Smooth muscle cell of the pulmonary artery (primary cell): ENCODE measurements at places on chromosomes 11 and 22. TPM values are rescaled to one million over a fixed set of nuclear protein-coding genes. Genes with fewer than 3 reads are reported as not detected.

Gene OR56A1
- total RNA-seq: not detected in 2 replicates

Gene MS4A15
- total RNA-seq: not detected in 2 replicates

Gene HYOU1
- 152 and 198 TPM in 2 replicates for total RNA-seq

Gene SCN3B
- total RNA-seq: 0.03 and 0.07 TPM in 2 replicates

Gene PDGFD
- total RNA-seq: 3.2 and 3.9 TPM in 2 replicates

Gene THYN1
- total RNA-seq: 45.5 and 46.9 TPM in 2 replicates

Gene P2RX6
- total RNA-seq: 10.2 and 20.8 TPM in 2 replicates

Gene LRRC74B
- total RNA-seq: 0.07 TPM in 1 of 2 replicates, not detected in the other

Gene ST14
- total RNA-seq: 0.07 TPM in 1 of 2 replicates, not detected in the other

Gene PRRG4
- under 0.01 and 0.89 TPM in 2 replicates for total RNA-seq

Gene OTOG
- total RNA-seq: not detected in 2 replicates

Gene HPX
- total RNA-seq: 0.78 and 0.92 TPM in 2 replicates

Gene MIAT
- total RNA-seq: 0.63 and 0.72 TPM in 2 replicates

Gene ANO1
- total RNA-seq: 3.8 and 11.7 TPM in 2 replicates

Gene EFCAB6
- total RNA-seq: 1.6 and 2.2 TPM in 2 replicates

Gene SHANK3
- total RNA-seq: 0.33 and 0.59 TPM in 2 replicates

Gene DEFB131B
- total RNA-seq: not detected in 2 replicates

Gene KRTAP5-7
- total RNA-seq: not detected in 2 replicates

Gene ACCS
- total RNA-seq: 8.5 and 10.1 TPM in 2 replicates

Gene BTG4
- total RNA-seq: not detected in 2 replicates

Gene DNAJB13
- 0.07 TPM in 1 of 2 replicates, not detected in the other for total RNA-seq

Gene RTN4RL2
- total RNA-seq: 0.13 TPM in 1 of 2 replicates, not detected in the other

Gene UBXN1
- total RNA-seq: 80.9 and 85.2 TPM in 2 replicates

Gene MMP27
- total RNA-seq: not detected in 2 replicates

Gene PDE2A
- 0.56 and 5.2 TPM in 2 replicates for total RNA-seq

Gene TMEM45B
- total RNA-seq: not detected in 2 replicates

Gene NLRP14
- 0.07 and 0.10 TPM in 2 replicates for total RNA-seq

Gene OR51E2
- total RNA-seq: 0.33 TPM in 1 of 2 replicates, not detected in the other

Gene UPK3A
- total RNA-seq: not detected in 2 replicates

Gene CHADL
- total RNA-seq: 1.1 and 1.2 TPM in 2 replicates

Gene DMC1
- total RNA-seq: 0.56 and 0.85 TPM in 2 replicates

Gene APOBEC3F
- total RNA-seq: 6.3 and 7.6 TPM in 2 replicates

Gene PTPRCAP
- 0.17 and 0.46 TPM in 2 replicates for total RNA-seq

Gene MARK2
- 10.3 and 12.0 TPM in 2 replicates for total RNA-seq

Gene ELFN2
- under 0.01 and 0.10 TPM in 2 replicates for total RNA-seq

Gene CEP126
- 1.9 and 4.3 TPM in 2 replicates for total RNA-seq

Gene CRYBA4
- total RNA-seq: not detected in 2 replicates

Gene MMP8
- 0.07 TPM in 2 replicates for total RNA-seq

Gene JAML
- not detected in 2 replicates for total RNA-seq

Gene C22orf23
- 0.26 TPM in 1 of 2 replicates, not detected in the other for total RNA-seq

Gene PATE4
- total RNA-seq: not detected in 2 replicates

Gene FANCF
- 8.7 and 9.5 TPM in 2 replicates for total RNA-seq
